ENCODE measurements at places on chromosomes 12 and 14.

GRCh38 chr12:105357162-105357691, 26.7 kb downstream of the C12orf75 start:
- no peak for DNase-seq

DNA sequence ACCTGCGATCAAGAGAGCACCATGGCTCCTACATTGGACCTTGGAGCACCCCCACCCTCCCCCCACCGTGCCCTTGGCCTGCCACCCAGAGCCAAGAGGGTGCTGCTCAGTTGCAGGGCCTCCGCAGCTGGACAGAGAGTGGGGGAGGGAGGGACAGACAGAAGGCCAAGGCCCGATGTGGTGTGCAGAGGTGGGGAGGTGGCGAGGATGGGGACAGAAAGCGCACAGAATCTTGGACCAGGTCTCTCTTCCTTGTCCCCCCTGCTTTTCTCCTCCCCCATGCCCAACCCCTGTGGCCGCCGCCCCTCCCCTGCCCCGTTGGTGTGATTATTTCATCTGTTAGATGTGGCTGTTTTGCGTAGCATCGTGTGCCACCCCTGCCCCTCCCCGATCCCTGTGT, 1.8 kb upstream of the RNU7-1 start:
- DNase-seq, result no peak

- no peak for DNase-seq
Observed at GRCh38 chr14:39772627-39773026, 340.4 kb upstream of the FBXO33 start.

- no peak for DNase-seq
Observed at GRCh38 chr12:132139912-132140311, 4.2 kb downstream of the DDX51 start.

DNA sequence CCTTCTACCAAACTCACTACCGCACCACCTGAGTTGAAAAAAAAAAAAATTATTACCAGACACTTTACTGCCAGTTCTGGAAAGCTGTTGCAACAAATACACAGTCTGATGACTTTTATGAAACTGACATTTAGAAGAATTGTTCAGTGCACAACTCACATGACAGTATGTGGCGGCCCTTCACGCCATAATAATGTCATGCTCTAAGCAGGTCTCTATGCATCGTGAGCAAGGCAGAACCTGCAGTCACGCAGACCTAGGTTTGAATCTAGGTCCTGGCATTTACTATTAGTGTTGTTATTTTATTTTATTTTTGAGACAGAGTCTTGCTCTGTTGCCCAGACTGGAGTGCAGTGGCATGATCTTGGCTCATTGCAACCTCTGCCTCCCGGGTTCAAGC, 8.1 kb downstream of the MYL2 start:
- DNase-seq, result no peak

DNA sequence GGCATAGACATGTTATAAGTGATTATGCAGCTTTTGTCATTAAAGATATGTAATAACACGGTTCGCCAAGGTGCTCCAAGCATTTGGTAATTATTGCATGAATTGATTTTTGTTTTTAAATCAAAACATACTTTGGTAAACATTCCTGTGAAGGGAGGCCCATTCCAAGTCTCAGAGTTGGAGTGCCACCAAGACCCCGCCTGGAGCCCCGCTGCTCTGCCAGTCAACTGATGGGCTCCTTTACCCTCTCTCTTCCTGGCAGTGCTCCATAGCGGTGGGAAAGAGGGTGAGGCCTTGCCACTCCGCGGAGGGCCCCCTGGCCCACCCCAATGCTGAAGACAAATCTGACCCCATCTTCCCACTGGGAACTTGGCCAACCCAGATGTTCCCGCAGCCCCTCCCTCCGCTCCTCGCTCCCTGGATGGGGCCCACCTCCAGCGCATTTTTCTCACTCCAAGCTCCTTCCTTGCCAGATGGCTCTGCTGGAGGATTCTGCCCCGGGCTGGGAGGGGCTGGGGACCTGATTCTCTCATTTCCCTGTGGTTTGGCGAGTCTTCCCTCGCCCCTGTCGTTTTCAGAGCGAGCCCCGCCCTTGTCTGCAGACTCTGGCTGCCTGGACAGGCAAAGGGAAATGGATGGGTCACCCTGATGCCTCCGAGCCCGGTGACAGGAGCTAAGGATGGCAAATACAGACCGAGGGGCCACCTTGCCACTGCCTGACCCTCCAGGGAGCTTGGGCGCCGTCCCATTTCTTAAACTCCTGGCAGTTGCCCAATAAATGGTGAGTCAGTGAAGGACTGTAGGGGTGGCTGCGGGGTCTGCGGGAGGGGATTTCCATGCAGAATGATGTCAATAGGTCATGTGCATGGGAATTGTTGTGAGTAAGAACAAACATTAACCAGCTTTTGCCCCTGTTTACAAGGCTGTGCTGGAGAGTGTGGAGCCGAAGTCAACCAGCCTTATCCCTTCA, 9.2 kb upstream of the PAPLN start:
- DNase-seq, result no peak

GRCh38 chr14:70770490-70770889, 38.8 kb downstream of the MAP3K9 start:
- no peak for DNase-seq

DNA sequence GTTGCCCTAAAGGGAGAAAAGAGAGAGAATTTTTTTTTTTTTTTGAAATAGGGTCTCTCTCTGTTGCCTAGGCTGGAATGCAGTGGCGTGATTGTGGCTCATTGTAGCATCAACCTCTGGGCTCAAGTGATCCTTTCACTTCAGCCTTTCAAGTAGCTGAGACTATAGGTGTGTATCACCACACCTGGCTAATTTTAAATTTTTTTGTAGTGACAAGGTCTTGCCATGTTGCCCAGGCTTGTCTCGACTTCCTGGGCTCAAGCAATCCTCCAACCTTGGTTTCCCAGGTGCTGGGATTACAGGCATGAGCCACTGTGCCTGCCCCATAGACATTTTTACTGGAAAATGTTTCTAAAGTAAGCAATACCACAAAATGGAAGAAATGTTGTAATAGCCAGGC, 36.8 kb downstream of the YARS2 start:
- no peak for DNase-seq

GRCh38 chr12:51845482-51845881, 3.0 kb downstream of the FIGNL2 start:
- no peak for DNase-seq

GRCh38 chr14:64536488-64537245, 3.9 kb upstream of the HSPA2 start:
- DNase-seq, result no peak

GRCh38 chr14:45051896-45052295, 32.0 kb upstream of the PRPF39 start:
- DNase-seq, result no peak

- no peak for DNase-seq
Observed at GRCh38 chr14:104155513-104155912, 17.1 kb downstream of the KIF26A start.

- no peak for DNase-seq
Observed at GRCh38 chr12:76674669-76675315, 89.1 kb upstream of the ZDHHC17 start.

DNA sequence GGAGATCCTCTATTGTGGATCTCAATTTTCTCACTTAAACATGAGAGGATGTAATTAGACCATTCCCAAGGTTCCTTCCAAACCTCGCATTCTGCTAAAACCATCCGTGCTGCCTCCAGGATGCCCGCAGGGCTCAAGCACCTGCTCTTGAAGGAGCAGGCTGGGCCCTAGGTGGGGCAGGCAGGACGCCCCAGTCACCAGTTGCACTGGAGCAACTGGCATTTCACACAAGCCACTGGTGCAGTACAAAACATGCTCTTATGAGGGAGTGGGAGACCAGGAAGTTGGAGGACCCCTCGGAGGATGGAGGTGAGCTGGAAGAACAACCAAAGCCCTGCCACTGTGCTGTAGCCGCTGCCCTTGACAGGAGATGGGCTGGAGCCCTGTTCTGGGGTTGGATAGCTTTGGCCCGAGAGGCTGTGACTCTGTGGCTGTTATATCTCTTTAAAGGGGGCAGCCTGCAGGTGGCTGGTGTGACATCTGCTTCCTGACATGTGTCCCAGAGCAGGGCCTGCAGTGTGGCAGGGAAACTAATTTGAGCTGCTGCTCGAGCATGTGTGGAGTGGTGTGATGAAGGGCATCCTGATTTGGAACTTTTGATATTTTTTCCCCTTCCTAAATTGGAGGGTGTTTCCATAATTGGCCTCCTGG, 122.2 kb downstream of the CRACR2A start:
- no peak for DNase-seq

DNA sequence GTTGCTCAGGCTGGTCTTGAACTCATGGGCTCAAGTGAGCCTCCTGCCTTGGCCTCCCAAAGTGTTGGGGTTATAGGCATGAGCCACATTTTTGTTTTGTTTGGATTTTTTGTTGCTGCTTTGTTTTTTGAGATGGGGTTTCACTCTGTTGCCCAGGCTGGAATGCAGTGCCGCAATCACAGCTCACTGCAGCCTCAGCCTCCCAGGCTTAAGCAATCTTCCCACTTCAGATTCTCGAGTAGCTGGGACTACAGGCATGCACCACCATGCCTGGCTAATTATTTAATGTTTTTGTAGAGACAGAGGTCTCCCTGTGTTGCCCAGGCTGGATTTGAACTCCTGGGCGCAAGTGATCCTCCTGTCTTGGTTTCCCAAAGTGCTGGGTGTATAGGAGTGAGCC, 5.7 kb upstream of the PLEK2 start:
- DNase-seq, result no peak
